ENCODE measurements at places on chromosomes 6 and 20. TPM values are rescaled to one million over a fixed set of nuclear protein-coding genes. Genes with fewer than 3 reads are reported as not detected.

GRCh38 chr6:25458485-25458884, 179.3 kb downstream of the CARMIL1 start:
- DNase-seq: no peak

- DNase-seq: no peak
These were observed 219.6 kb downstream of the ANKRD60 start for GRCh38 chr20:58008866-58009265.

DNA sequence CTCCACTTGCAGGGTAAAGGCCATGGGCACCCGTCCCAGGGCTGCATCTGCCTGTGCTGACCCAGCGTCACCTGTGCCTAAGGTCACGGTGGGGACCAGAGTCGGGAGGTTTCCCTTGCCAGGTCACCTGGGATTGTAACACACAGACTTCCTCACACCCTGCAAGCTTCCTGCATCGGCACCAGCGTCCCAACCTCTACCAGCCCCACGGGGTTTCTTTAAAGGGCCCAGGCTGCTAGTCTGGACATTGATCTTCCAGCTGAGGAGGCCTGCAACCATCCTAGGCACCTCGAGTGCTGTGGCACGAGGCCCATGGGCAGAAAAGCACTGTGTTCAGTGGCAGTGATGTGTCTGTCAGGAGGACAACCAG, 12.6 kb downstream of the ACSS1 start:
- no peak for DNase-seq

DNA sequence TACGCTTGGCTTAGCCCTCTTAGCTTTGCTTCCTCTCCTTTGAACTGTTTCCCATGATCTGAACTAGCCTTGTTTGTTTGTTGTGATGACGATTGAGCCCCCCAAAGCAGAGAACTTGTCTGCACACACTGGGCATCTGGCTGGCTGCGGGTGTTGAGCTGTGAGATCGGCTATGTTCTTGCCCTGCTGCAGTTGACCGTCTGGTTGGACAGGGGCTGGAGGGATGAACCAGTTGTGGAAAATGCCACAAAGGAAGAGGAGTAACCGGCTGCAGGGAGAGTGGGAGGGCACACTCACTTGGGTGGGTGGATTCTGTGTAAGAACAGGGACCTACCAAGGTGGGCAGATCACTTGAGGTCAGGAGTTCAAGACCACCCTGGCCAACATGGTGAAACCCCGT, 12.4 kb upstream of the RSPO4 start:
- no peak for DNase-seq

Gene PRR18
- total RNA-seq: not detected

- no peak for DNase-seq
These were observed 32.7 kb downstream of the COL20A1 start for GRCh38 chr20:63325554-63326313.
